M059J (cell line): ENCODE measurements at places on chromosomes 5 and 9. TPM values are rescaled to one million over a fixed set of nuclear protein-coding genes. Genes with fewer than 3 reads are reported as not detected.

The HBEGF gene
- total RNA-seq = 9.2 and 13.8 TPM in 2 replicates

The PCDH1 gene
- 4.9 and 5.4 TPM in 2 replicates for total RNA-seq

The MELK gene
- 121 and 124 TPM in 2 replicates for total RNA-seq

The DPYSL3 gene
- 70.7 and 88.2 TPM in 2 replicates for total RNA-seq

The TMEM232 gene
- total RNA-seq = 0.15 and 0.22 TPM in 2 replicates

DNA sequence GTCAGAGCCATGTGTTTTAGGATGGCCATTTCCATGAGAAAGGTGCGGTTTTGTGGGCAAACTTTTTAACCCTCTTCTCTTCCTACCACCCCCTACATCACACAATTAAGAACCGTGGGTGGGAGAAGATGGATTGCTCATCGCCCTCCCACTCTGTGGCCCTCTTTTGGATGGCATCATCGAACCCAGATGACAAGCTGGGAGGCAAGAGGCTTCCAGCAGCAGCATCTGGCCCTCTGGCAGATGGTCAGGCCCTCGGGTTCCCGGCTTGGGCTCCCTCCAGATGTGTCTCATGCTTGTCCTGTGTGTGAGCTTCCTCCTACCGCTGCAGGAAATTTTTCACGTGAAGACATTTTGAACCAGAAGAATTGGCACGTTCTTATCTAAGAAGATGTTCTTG lies 199.9 kb downstream of the EBF1 start:
- DNase-seq = no peak

DNA sequence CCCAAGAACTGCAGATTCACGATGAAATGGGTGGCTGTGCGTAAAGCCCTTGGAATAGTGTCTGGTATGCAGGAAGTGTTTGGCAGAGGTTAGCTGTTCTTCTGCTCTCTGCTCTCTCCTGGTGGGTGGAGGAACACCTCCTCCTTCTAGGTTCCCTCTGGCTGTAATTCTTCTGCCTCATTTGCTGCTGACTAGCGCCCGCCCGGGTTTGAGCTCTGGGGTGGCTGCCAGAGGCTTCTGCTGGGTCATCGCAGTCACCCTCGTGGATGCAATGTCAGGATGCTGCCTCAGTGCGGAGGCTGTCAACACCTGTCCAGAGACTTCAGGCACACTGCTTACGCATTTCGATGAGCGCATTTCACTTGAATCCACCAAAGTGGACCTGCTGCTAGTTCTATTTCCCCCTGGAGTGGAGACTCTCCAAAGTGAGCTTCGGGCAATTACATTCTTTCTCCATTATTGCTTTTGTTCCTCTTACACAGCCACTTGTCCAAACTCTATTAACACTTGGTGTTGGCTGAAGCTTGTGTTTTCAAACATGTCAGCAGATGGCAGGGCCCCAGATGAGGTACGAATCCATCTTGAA lies 11.7 kb downstream of the DOCK2 start:
- peak; percentile 97 for DNase-seq

DNA sequence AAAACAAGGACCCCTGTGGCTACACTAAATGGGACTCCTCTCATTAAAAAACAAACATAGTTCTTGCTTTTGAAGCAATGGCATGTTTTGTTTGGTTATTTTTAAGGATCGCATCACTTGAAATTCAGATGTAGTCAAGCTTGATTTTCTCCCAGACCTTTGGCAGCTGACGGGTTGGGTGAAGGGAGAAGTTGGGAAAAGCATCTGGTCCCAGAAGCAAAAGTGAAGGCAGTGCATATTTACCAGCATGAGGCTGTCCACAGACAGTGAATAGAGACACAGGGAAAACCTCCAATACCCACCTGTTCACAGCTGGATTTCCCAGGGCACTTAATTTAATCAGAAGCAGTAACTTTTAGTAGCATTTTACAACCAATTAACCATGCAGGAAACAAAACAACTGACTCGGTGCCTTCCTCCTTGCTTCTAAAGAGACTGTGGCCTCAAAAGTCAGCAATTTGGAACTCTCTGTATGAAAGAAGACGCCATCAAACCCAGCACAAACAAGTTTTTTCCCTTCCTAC lies 245.4 kb downstream of the EBF1 start:
- DNase-seq = no peak

DNA sequence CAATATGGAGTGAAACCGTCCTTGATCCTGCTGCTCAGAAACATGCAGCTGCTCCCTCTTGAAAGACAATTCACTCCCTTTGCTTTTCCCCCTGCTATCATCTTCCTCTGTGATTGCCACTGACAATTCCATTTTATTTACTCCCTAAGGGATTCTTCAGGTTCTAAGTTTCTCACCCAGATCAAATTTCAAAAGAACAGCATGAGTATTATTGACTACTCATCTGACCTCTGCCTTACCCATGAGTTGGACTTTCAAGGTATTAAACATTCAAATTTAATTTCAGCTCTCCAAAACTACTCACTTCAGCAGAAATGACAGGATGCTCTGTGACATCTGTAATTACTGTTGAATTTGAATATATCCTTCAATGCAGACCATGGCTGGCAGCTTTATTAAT lies 236.5 kb upstream of the HAPLN1 start:
- DNase-seq = peak; percentile 75

DNA sequence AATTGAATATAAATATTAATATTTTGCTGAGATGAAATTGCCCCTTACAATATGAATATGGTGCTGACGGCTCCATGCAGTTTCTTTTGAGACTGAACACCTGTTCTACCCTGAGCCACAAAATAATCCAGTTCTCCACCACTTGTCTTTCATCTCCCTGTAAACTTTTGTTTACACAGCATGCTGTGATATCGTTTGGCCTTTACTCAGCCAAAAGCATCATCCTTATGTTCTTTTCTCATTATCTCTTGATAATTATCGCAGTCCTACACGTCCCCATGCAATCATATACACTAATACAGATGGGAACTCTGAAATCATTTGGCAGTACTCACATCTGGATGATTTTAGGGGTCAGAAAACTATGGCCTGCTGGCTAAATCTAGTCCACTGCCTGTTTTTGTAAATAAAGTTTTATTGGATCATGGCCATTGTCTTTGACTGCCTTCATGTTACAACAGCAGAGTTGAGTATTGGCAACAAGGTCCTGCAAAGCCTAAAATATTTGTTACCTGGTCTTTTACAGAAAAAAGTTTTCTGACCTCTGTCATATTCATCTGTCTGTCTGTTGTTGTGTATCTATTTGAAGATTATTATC lies 53.3 kb downstream of the AOPEP start:
- no peak for DNase-seq

GRCh38 chr9:76027416-76027815 lies 136.9 kb downstream of the PCSK5 start:
- DNase-seq = peak; percentile 25

DNA sequence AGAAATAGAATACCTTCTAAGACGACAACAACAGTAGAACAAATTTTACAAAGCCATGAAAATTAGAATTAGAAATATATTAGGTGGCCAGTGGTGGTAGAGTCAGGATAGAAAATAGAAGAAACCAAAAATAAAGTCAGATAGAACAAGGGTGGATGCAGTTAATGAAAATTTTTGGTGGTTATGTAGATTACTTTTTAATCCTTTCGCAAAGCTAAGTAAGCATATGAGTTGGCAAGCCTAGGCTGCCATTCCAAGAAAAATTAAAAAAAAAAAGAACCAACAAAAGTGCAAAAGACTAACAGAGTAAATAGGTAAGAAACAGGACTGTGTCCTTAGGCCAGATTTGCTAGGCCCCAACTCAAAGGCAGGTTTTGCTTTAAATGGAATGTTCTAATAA lies 56.8 kb downstream of the PCSK5 start:
- no peak for DNase-seq

DNA sequence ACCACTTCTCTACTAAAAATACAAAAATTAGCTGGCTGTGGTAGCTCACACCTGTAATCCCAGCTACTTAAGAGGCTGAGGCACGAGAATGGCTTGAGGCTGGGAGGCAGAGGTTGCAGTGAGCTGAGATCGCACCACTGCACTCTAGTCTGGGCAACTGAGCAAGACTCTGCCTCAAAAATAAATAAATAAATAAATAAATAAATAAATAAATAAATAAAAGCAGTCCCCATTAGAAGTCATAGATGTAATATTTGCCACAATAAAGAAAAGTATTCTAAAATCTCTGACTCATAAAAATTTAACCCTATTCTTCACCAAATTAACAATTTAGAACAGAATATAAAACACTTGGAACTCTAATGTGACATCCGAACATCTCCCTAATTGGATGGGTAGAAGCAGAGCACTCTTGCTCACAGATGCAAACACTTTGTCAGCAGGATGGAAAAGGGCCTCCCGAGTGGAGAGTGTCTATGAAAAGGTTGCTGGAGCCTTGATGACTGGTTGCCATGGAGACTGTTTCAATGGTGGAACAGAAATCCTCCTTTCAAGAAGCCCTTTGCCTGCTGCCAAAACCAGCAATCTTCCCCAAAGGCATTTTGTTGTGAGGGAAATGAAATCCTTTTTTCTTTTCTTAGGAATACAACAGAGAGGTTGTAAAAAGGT lies 38.9 kb upstream of the TRAF1 start:
- DNase-seq = peak; percentile 34

DNA sequence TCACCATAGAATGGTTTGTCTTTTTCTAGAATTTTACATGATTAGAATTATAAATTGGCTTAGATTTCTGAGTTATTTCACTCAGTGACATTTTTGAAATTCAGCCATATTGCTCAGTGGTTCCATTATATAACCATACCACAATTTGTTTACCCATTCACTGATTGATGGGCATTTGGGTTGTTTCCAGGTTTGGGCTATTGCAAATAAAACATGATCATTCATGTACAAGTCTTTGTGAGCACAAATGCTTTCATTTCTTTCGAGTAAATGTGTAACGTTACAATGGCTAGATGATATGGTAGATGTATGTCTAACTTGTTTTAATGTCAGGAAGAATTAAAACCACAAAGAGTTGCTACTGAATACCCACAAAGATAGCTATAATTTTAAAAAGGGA lies 279.9 kb upstream of the TARS1 start:
- DNase-seq = no peak

GRCh38 chr5:137300411-137301240 lies 198.5 kb downstream of the SPOCK1 start:
- DNase-seq = peak; percentile 73

DNA sequence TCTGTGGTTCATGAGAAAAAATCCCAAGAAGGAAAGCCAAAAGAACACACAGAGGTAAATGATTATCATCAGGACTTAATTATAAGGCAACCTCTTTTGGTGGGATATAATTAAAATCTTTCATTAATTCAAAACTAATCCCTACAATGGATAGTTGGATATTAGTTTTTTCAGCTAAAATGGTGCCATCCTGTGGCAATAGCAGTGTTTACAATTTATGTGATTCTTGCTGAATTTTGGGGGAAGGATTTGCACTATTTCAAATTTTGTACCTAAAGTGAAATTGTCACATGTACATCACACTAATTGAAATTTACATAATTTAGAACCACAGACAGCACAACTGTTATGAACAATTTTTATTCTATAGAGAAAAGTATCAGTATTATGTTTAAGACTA lies 67.0 kb downstream of the CAST start:
- DNase-seq = no peak

GRCh38 chr5:176918613-176919012 lies 19.5 kb upstream of the HK3 start:
- DNase-seq = no peak

- DNase-seq = peak; percentile 33
Measured at GRCh38 chr9:112761912-112762655, 11.5 kb downstream of the SNX30 start.

DNA sequence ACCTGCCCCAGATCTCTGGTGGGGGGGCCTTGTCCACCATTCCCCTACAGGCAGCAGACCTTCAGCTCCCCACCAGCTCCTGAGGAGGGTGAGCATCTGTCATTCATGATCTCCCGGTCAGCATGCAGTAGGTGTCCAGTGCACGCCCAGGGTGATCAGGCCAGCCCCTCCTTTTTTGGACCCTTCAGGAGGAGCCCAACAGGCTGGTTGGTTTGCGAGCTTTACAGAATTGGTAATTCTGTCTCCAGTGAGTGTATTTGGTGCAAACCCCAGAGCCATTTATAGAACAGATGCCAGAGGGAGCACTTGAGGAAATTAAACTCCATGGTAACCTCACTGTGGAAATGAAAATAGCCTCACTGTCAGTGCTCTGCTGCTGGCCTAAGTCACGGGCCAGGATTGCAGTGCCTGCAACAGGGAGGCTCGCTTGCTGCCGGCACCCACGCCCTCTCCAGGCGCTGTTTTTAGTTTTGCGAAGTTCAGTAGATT lies 23.4 kb downstream of the WNK2 start:
- DNase-seq = peak; percentile 40

- peak; percentile 91 for DNase-seq
Measured at GRCh38 chr9:79581794-79582193, 10.0 kb downstream of the TLE4 start.

DNA sequence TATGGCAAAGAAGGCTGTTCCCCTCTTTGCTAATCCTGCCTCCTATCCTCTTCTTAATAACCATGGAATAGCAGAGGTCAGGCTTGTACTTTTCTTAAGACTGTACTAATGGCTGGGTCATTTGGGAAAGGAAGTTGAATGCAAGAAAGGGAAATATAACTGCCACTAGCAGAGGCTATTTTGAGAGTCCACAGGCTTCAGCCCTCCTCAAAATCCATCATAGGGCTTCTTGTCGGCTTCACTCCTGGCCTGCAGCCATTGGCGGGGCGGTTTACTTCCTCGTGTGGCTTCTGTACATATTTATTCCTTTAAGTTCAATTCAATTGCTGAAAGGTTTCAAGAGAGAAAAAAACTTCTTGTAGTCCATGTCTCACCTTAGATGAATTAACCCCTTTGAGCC lies 2.8 kb upstream of the PARP8 start:
- no peak for DNase-seq

DNA sequence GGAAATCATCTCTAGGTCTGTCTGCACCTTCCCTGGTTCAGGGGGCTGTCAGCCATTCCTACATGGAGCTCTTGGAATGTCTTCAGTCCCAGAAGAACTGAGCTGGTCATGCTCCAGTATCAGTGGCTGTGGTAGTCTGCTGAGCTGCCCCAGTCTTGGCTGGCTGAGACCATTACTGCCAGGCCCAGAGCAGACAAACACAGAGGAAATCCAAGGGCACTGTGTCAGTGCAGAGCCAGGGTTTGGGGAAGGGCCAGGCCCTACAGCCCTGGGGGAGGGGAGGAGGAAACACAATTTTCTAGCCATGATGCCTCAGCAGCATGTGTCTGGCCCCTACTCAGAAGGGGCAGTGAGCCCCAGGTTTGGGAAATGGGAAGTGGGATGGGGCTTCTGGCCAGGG lies 58.4 kb downstream of the ARHGEF37 start:
- DNase-seq = no peak

DNA sequence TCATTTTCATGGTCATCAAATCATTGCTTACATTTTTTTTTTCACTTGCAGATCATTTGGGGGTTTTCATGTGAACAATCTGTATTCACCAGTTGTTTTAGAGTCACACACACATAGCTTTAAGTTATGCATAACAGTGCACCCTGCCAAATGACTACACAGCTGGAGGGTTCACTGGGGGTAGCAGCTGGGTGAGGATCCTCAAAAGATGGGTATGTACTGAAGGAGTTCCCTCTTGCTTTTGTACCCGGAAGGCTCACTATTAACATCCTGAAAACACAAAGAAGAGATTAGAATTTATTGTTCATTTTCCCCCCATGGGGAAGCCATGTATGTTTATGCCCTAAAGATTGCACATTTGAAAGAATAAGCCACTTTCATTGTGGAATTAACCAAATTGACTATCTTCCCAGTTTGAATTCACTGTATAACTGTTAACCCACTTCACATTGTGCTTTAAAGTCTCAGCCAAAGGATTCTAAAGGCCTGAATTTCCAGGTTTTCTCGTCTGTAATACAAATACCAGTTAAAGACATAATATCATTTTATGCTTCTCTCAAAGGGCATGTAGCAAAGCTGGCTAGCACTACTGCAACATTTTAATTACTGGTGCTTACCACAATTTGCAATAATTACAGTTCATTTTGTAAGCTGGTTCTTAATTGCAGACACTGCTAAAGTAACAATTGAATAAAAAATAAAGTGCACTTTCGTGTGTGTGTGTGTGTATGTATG lies 466.4 kb upstream of the MEF2C start:
- no peak for DNase-seq
